ENCODE measurements at places on chromosomes 6 and 20. TPM values are rescaled to one million over a fixed set of nuclear protein-coding genes. Genes with fewer than 3 reads are reported as not detected.

KCNK15 gene
- total RNA-seq, result 2.8 TPM

OR2H1 gene
- not detected for total RNA-seq

TINAG gene
- 0.75 TPM for total RNA-seq

NQO2 gene
- 19.2 TPM for total RNA-seq

TULP1 gene
- not detected for total RNA-seq

CALHM6 gene
- total RNA-seq, result 4.8 TPM

RAMACL gene
- total RNA-seq, result 0.88 TPM

DNA sequence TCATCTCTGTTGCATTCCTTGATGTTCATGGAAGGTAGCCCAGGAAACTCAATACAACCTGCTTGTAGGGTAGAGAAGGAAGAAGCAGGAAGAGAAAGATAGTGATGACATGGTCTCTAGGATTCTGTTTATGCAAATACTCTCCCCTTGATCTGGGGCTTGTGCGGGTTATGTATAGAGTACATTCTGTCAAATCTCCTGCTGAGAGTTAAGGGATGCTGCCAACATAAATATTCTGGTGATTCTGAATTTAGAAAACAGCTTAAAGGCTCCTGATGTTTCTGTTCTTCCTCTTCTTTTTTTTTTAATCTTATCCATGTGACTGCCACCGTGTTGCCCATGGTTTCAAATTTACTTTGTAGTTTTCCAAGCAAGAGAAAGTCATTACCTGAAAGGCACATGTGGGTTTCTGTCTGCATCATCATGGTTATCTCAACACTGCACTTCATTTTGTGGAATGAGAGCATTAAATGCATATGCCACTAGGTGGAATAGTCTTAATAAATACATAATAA is 150.6 kb downstream of the RPS12 start:
- DNase-seq, result no peak

GRCh38 chr6:151443911-151444621 is 7.9 kb downstream of the RMND1 start:
- no peak for DNase-seq

DNA sequence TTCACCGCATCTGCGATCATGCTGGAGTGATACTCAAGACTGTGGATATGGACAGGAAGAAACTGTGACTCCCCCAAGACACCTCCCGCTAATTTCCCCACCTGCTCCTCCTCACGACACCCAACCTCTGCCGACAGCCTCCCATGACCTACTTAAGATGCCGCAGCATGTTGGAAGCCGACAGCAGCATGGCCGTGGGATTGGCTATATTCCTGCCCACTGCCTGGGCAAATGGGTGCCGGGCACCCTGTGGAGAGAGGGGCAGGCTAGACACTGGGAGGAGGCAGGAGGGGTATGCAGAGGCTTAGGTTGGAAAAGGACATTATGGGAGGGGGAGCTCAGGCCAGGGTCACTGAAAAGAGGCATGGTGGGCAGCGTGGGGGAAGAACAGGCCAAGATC is 4.5 kb downstream of the IDH3B start:
- DNase-seq, result no peak

GRCh38 chr6:104531646-104532045 is 328.1 kb downstream of the HACE1 start:
- DNase-seq, result no peak

DNA sequence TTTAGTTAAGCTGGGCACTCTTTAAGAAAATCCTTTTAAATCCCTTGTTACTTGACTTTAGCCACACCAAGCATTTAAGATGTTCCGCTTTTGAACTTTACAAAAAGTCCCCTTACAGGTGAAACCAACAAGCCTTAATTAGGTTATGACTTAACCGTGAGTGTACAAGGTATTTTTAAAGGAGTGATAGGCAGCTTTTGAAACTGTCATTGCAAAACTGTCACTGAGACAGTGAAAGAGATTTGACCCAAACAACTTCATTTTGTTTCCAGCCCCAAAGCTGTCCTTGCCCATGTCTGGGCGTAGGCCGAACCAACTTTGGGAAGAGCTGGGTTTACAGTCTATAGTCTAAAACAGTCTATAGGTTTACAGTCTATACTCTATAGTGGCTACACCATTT is 305.4 kb downstream of the FARS2 start:
- no peak for DNase-seq

DNA sequence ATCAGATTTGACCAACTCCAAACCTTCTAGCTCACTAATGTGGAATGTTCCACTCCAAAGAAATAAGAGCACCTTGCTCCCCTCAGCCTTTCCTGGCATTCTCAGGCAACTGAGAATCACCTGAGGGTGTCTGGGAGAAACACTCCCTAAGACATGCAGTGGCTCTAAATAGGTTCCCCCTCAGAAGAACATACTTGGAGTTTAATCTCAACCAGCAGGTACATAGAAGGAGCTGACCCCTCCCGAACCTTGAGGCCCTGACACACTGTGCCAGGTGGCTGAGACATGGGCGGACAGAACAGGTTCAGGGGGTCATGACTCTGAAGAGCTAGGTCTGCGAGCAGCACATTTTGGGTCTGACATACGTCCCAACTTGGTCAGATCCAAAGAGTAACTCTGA is 107.6 kb upstream of the MAP3K4 start:
- DNase-seq, result no peak

GRCh38 chr6:42970871-42971612 is 7.9 kb downstream of the PEX6 start:
- DNase-seq, result no peak

GRCh38 chr6:6665555-6666243 is 77.2 kb downstream of the LY86 start:
- no peak for DNase-seq

DNA sequence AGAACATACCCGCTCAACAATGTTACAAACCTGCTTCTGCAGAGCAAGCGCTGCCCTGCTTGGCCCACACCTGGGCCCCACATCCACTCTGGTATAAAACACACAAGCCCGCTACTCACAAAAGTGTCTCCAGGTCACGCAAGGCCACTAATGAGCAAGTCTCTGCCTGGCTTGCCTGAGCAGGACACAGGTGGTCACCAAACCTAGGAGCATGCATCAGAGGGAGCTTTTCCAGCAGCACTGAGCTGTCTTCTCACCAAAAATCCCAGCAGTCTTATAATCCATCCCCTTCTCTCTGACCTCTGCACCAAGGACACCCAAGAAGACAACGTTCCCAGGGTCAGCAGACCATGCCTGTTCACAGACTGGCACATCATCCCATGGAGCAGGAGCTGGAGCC is 100.8 kb downstream of the DLL1 start:
- DNase-seq, result no peak

DNA sequence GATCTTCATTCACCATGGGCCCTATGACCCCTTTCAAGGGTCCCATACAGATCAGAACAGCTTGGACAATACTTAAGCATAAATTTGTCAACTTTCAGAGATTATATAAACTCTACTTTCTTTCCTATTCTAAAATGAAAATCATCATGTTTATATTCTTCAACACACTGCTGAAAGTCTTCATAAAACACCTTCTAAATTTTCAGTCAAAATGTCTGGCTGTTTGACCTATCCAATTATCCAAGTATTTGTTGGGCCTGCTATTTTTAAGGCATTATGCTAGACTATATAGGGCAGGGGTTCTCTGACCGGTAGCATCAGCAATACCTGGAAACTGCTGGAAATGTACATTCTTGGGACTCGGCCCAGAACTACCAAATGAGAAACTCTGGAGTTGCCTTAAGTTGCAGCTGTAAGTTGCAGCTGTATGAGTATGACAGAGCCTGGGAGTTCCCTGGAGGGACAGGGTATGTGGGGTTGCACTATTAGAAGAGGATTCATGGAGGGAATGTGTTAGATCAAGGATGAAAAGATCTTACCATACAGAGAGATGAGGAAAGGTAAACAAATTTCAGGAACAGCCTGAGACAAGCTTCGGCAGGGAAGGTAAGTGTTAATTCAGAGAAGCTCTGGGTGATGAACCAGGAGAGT is 293.0 kb downstream of the ADGB start:
- DNase-seq, result no peak

GRCh38 chr6:54525731-54526130 is 217.5 kb downstream of the TINAG start:
- DNase-seq, result peak; percentile 0

- DNase-seq, result no peak
Measured at GRCh38 chr20:51833326-51833725, 31.0 kb upstream of the SALL4 start.

- DNase-seq, result no peak
Measured at GRCh38 chr6:126461045-126461444, 121.1 kb downstream of the CENPW start.

GRCh38 chr6:29479560-29479959 is 8.2 kb downstream of the MAS1L start:
- DNase-seq, result no peak

DNA sequence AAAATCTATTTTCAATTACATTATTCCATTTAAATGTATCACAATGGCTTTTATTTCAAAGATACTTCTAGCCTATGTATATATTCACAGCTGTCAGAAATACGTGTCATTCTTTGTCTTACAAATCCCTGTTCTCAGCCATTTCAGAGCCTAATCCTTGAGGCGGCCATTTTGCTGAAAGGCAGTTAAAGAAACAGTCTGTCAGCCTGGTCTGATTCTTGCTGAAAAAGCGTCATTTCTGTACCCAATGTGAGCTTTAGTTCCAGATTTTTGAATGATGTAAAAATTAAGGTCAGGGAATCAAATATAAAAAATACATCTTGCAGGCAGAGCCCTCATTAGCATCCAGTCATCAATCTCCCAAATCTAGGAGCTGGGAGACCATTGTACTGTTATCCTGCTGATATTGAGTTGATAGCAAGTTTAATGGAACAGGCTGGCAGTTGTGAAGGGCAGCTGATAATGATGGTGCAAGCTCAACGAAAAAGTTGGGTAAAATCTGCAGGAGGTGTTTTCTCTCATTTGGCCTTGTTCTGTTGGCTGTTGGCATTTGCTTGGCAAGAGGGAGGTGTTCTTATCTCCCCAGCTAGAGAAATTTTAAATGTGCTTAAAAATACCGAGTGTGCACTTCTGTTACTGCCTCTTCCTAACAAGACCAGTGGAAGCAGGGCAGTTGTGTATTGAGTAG is 314.8 kb downstream of the SOX4 start:
- no peak for DNase-seq

DNA sequence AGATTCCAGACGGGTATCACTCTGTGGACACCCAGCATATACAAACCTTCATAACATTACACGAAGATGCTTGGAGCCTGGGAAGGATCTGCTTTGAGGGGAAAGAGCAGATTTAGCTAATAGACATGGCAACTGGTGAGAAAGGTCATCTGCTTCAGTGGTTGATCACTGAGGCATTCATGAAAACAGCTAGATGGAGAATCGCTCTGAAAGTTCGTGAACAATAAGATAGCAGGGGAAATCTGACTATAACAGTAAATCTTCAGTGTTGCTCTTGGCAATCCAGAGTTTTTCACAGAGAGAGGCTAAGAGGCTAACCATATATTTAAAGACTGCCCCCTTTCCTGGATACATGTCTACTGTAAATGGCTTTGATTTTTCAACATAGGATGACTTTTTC is 245.3 kb downstream of the FARS2 start:
- DNase-seq, result no peak

DNA sequence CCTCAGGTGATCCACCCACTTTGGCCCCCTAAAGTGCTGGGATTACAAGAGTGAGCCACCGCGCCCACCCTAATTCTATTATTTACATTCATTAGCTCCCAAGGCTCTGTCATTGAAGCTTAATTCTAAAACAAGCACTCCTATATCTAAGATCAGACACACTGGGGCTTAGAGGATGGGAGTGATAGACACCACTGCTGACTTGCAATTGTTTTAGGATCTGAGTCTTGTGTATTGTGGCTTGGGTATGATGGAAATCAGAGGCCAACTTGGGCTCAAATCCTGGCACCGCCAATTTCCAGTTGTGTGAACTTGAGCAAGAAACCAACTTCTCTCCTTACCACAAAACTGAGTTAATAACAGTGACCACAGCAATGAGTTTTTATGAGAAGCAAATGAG is 34.7 kb downstream of the MTRES1 start:
- no peak for DNase-seq

Measured in kidney epithelial cell (primary cell).